ENCODE measurements at places on chromosomes 6 and 20.

GRCh38 chr6:10617008-10617696 is 77.3 kb downstream of the C6orf52 start:
- no peaks in the 10 kb centered on the region for H3K27me3 ChIP-seq
- peaks cover 7% of the 10 kb centered on the region for H3K4me1 ChIP-seq
- H3K4me3 ChIP-seq: no peak overlapping the region
- peak; percentile 58 for DNase-seq
- H3K36me3 ChIP-seq: peaks cover 12% of the 10 kb centered on the region

GRCh38 chr6:14704383-14705271 is 541.2 kb upstream of the JARID2 start:
- DNase-seq: no peak
- H3K27ac ChIP-seq: no peak overlapping the region
- no peaks in the 10 kb centered on the region for H3K36me3 ChIP-seq
- no peak overlapping the region for H3K4me3 ChIP-seq
- H3K27me3 ChIP-seq: no peaks in the 10 kb centered on the region

GRCh38 chr6:163460307-163460782 is 45.8 kb downstream of the QKI start:
- no peak for DNase-seq
- H3K27me3 ChIP-seq: no peaks in the 10 kb centered on the region
- peaks cover 12% of the 10 kb centered on the region for H3K36me3 ChIP-seq
- H3K27ac ChIP-seq: peak overlapping the region; percentile 15
- H3K4me3 ChIP-seq: peak overlapping the region; percentile 45

GRCh38 chr20:60634491-60635172 is 617.4 kb upstream of the CDH4 start:
- no peaks in the 10 kb centered on the region for H3K4me1 ChIP-seq
- no peaks in the 10 kb centered on the region for H3K36me3 ChIP-seq
- no peak overlapping the region for H3K4me3 ChIP-seq
- no peak overlapping the region for H3K27ac ChIP-seq
- no peak for DNase-seq
- H3K27me3 ChIP-seq: peaks cover 4% of the 10 kb centered on the region

- H3K27ac ChIP-seq: no peak overlapping the region
- peaks cover 87% of the 10 kb centered on the region for H3K36me3 ChIP-seq
- no peaks in the 10 kb centered on the region for H3K4me1 ChIP-seq
- H3K4me3 ChIP-seq: no peak overlapping the region
These were observed 35.2 kb downstream of the XRN2 start for GRCh38 chr20:21338291-21338690.

DNA sequence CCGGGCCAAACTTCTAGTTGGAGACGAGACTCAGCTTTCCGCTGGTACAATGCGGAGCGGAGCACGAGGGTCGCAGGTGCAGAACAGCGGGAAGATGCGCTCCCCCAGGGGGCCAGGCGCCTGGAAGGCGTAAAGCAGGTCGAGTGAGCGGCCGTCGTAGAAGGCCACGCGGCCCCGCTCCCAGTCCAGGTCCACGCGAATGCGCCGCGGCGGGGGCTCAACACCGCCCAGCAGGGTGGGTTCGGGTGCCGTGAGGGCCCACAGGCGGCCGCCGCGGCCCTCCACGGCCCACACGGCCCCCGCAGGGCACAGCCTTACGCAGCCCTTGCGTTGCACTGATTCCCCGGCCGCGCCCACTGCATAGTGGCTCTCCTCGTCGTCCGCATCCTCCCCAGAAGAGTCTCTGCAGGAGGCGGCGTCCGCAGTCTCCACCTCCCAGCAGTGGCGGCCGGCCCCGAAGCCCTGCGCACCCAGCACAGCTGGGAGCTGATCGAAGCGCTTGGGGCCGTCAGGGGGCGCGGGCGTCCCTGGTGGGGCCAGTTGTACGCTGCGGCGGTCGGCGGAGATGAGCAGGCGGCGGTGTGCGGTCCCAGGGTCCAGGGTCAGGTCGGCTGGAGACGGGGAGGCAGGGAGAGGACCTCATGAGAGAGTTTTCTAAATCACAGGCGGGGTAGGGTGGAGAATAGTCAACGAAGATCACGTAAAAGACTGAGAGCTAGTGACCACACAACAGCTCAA is 4.3 kb downstream of the PPP1R11 start:
- peaks cover 41% of the 10 kb centered on the region for H3K27me3 ChIP-seq
- no peak overlapping the region for H3K4me3 ChIP-seq
- no peak overlapping the region for H3K27ac ChIP-seq
- H3K36me3 ChIP-seq: peaks cover 24% of the 10 kb centered on the region
- peaks cover 43% of the 10 kb centered on the region for H3K4me1 ChIP-seq
- peak; percentile 44 for DNase-seq

DNA sequence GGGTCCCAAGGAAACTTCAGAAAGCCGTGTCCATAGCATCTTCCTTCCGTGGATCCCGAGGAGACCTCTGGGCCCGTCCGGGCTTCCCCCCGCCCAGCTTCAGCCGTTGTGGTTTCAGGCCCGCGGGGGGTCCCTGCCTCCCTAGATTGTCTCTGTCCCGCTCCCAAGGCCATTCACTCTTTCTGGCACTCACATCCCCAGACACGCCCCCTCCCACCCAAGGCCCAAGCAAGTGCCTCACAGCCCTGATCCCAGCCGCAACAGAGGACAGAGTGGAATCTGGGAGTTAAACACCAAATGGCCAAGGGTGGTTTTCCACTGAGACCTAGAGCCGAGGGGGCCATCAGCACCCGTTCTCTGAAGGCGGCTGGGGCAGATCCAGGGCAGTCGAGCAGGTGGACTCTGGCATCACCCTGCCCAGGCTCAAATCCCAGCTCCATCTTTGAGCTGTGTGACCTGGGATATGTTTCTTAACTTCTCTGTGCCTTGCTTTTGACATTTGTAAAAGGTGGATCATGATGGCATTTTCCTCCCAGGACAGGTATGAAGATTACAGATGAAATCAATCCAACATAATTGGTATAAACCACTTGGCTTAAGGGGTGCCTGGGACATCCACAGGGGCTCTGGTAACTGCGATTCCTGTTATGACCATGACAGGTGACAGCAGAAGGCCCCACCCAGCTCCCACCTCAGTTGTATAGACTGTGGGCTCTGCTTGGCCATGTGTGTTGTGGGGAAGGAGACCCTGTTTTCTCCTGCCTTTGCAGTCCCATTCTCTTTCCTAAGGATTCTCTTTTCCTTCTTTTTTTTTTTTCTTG is 48.1 kb downstream of the CTCFL start:
- DNase-seq: no peak
- H3K4me1 ChIP-seq: peaks cover 14% of the 10 kb centered on the region
- H3K27me3 ChIP-seq: peaks cover 23% of the 10 kb centered on the region
- H3K27ac ChIP-seq: no peak overlapping the region

DNA sequence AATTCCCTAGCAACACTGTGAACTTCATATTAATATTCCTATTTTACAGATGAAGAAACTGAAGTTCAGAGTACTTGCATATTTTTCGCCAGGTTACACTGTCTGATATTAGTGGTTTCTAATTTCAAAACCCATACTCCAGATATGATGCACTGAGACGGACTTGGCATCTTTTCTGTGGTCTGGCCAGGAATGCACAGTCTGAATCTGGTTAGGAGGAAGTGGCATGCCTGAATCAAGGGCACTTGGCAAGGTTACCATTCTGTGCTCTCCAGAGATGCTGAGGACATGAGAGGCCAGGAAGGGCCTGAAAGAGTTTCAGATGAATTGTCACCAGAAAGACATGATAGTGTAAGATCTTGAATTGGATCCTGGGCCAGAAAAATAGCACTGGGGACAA is 150.1 kb downstream of the HAO1 start:
- H3K27ac ChIP-seq: no peak overlapping the region
- no peaks in the 10 kb centered on the region for H3K36me3 ChIP-seq
- no peaks in the 10 kb centered on the region for H3K27me3 ChIP-seq
- H3K4me3 ChIP-seq: no peak overlapping the region
- no peaks in the 10 kb centered on the region for H3K4me1 ChIP-seq

DNA sequence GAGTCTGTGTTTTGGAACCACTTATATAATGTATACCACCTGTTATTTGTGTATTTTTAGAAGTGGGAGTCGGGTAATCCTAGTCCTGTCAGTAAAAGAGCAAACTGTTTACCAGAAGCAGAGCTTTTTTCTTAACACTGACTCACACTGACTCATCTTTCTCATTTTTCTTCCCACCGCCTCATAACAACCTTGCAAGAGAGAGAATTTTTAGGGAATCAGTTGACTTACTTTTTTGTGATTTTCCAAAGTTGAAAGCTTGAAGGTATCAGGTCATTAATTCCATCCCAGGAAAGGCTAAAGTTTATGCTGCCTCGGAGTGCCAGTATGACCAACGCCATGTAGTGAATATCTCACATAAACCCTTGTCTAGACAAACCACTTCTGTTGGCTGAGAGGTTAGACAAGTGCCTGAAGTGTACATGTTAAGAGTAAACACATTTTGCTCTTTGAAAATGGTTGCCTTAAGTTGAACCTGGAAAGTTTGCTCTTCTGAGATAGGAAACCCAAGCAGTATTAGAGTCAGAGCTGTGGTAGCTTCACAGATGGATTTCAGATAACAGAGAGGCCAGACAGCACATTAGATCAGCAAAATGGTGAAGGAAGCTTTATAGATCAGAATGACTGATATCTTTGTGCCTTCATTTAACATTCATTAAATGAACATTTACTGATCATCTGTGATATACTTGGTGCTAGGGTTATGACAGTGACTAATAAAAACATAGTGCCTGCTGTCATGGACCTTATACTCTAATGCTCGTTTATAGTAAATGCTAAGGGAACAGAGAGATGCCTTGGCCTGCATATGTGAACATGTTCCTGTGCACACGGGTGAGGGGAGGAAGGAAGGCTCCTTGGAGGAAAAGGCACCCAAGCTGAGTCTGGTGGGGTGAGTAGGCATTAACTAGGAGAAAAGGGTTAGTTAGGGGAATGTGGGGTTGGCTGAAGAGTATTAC is 29.1 kb upstream of the PKIG start:
- H3K36me3 ChIP-seq: no peaks in the 10 kb centered on the region
- peak overlapping the region; percentile 50 for H3K27ac ChIP-seq

DNA sequence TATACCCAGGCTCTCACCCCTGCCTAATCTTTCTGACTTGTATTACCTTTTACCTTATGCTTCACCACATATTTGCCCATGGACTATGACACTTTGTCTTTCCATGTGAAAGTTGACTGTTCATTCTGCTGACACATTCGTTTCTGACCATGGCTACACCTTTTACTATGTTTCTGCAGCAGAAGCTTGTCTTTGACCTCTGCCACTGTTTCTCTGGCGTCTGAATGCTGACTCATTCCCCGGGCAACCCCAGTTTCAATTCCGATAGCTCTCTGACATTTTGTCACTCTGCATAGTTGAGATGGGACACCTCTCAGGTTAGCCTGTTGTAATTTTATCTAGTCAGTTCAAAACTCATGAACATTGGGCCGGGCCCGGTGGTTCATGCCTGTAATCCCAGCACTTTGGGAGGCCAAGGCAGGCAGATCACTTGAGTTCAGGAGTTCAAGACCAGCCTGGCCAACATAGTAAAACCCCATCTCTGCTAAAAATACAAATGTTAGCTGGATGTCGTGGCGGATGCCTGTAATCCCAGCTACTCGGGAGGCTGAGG is 50.7 kb downstream of the SLC26A8 start:
- H3K4me3 ChIP-seq: no peak overlapping the region
- H3K27ac ChIP-seq: no peak overlapping the region
- no peaks in the 10 kb centered on the region for H3K27me3 ChIP-seq
- H3K36me3 ChIP-seq: no peaks in the 10 kb centered on the region
- DNase-seq: no peak

- H3K27ac ChIP-seq: no peak overlapping the region
- no peaks in the 10 kb centered on the region for H3K36me3 ChIP-seq
- no peak overlapping the region for H3K4me3 ChIP-seq
- H3K27me3 ChIP-seq: peaks cover 13% of the 10 kb centered on the region
- no peak for DNase-seq
- no peaks in the 10 kb centered on the region for H3K4me1 ChIP-seq
These were observed 21.1 kb downstream of the EYA2 start for GRCh38 chr20:46915575-46916257.

DNA sequence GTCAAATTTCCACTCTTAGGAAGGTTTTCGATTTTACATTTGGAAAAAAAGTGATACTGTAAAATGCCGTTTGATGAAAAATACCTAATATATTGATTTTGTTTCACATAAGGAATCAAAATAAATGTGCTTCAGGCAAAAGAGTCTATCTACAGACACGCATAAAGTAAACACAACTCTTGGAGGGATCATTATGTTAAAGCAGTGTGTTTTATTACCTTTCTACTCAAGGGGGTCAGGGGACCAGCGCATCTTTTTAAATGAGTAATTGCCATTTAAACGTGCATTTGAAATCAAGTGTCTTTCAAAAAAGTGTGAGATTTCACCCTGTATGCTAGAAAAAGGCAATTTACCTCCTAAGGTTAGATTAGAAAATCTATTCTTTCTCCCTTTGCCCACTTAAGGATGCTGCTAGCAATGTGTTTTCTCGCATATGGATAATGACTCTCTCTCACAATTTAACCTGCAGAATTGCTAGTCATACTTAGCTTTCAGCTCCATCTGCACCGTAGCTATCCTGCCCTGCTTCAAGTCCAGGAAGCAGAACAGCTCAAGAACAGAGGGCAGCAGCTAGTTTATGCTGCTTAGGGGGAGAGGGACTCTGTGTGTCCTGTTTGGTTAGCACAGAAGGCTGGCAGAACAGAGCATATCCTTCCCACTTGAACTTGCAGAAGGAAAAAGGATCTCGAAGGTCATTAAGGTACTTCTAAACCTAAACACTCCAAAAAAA is 35.0 kb downstream of the NKAIN2 start:
- H3K4me1 ChIP-seq: no peaks in the 10 kb centered on the region
- DNase-seq: no peak
- no peak overlapping the region for H3K27ac ChIP-seq

GRCh38 chr20:10699941-10700340 is 26.1 kb upstream of the JAG1 start:
- no peaks in the 10 kb centered on the region for H3K4me1 ChIP-seq
- H3K27me3 ChIP-seq: no peaks in the 10 kb centered on the region
- H3K4me3 ChIP-seq: no peak overlapping the region
- no peak for DNase-seq
- H3K27ac ChIP-seq: no peak overlapping the region

DNA sequence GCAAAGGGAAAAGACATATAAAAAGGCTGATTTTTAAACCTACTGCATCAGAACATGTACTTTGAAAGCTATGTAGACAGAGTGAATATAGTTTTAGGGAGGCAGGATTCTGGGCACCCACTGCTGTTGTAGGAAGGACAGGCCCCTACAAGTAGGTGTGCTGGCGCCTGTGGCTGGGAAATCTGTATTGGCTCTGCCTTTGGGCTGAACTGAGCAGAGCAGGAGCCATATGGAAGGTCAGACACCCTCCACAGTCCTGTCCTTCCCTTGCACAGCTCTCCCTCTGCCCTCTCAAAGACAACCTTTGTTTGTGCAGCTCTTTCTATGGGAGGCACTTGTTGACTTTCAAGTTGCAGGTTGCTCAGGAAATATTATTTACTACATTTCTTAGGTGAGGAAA is 18.4 kb upstream of the ULBP3 start:
- DNase-seq: no peak
- no peak overlapping the region for H3K27ac ChIP-seq
- H3K4me1 ChIP-seq: no peaks in the 10 kb centered on the region
- H3K4me3 ChIP-seq: no peak overlapping the region
- H3K27me3 ChIP-seq: peaks cover 2% of the 10 kb centered on the region

GRCh38 chr6:14816116-14816859 is 429.6 kb upstream of the JARID2 start:
- no peaks in the 10 kb centered on the region for H3K4me1 ChIP-seq
- no peaks in the 10 kb centered on the region for H3K36me3 ChIP-seq
- DNase-seq: no peak
- no peak overlapping the region for H3K27ac ChIP-seq
- no peaks in the 10 kb centered on the region for H3K27me3 ChIP-seq
